ENCODE measurements at places on chromosomes 13 and 19. TPM values are rescaled to one million over a fixed set of nuclear protein-coding genes. Genes with fewer than 3 reads are reported as not detected.

SRRM5 gene
- total RNA-seq = 0.10 TPM

LRRC63 gene
- total RNA-seq = 0.10 TPM

WDR87 gene
- not detected for total RNA-seq

FGF21 gene
- total RNA-seq = not detected

S1PR4 gene
- total RNA-seq = 1.6 TPM

APOE gene
- total RNA-seq = 0.67 TPM

MIER2 gene
- total RNA-seq = 20.2 TPM
